Stimulated activated CD8-positive, alpha-beta memory T cell treated with anti-CD3 and anti-CD28 coated beads, Interleukin-4, amount 100 ng/mL, for 4 hours (primary cell): ENCODE measurements at places on chromosomes 6 and 20.

- DNase-seq = peak; percentile 22
These were observed 4.0 kb downstream of the CDKN1A start for GRCh38 chr6:36682328-36683144.

DNA sequence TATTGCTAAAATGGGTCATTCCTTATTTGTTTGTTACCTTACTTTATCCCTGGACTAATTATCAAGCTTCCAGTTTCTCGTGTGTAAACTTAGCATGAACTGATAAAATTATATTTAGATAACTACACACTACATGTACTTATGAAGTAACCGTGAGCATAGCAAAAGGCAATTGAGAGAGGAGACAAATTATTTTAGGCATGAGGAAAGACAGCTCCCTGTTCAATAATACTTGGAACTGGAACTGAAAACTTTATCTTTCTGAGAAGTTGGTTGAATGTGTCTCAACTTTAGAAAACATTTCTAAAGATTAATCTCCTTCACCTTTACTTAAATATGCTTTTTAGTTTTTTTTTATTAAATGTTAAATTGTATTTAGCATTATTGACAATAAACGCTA is 11.4 kb downstream of the CRISP3 start:
- DNase-seq = no peak

DNA sequence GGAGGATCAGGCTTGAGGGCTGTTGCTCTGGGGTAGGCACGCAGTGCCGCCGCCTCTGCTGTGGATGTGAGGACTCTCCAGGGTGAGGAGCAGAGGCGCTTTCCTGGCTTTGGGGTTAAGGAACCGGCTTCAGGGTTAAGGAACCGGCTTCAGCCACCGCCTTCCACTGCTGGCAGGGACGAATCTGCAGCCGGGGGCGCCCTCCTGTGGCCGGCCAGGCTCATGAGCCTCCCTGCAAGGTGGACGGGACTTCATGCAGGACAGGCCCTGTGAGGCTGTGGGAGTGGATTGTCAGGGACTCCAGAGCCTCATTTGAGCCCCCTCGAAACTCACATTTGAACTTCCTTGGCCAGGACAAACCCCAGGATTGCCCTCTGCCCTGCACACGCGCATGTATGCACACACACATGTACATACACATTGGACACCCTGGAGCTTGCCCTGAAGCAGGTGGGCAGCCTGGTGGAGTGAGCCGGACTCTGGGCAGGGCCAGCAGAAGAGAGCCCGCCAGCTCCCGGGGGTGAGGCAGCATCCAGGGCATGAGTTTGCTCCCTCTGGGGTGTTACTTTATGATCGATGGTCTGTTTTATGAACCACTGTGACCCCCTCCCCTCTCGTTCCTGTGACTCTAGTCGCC is 146.9 kb downstream of the PHACTR3 start:
- DNase-seq = no peak

GRCh38 chr6:4319981-4320683 is 184.8 kb upstream of the ECI2 start:
- no peak for DNase-seq

- DNase-seq = no peak
These were observed 699.0 kb downstream of the KHDRBS2 start for GRCh38 chr6:61586934-61587537.

- DNase-seq = no peak
These were observed 21.9 kb upstream of the SCUBE3 start for GRCh38 chr6:35191889-35192288.

GRCh38 chr6:168129292-168130167 is 50.5 kb upstream of the FRMD1 start:
- DNase-seq = no peak

GRCh38 chr6:19024737-19025136 is 637.6 kb downstream of the RNF144B start:
- DNase-seq = no peak

DNA sequence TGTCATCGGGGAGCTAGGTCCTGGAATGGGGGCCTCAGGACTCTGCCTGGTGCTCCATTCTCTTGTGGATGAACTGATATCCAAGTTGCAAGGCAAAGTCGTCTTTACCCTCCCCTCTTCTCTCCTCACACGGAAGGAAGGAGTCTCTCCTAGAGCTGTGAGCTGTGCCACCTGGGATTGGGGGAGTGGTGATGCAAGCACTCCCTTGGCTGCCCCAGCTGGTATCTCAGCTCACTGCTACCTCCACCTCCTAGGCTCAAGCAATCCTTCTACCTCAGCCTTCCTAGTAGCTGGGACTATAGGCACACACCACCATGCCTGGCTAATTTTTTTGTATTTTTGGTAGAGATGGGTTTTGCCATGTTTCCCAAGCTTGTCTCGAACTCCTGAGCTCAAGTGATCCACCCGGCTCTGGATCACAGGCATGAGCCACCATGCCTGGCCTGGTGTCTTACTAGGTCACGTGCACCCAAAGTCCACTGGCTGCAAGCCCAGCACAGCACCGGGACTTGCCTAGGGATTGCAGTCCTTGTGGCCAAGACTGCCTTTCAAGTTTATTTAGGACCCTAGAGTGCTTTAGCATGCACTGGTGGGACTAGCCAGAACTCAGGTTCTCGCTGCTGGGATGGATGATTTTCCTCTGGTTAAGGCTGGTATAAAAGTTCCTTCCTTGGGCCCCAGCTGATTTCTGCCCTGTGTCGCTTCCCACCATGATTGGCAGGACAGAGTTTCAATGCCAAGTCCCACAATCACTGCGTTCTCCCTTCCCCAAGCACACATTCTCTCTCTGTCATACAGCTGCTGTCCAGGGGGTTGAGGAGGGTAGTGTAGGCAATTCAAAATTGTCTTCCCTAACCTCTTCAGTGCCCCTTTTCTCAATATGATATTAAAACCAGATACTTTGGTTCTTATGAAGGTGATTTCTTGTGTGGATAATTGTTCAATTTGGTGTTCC is 33.5 kb downstream of the SMAP1 start:
- DNase-seq = no peak

DNA sequence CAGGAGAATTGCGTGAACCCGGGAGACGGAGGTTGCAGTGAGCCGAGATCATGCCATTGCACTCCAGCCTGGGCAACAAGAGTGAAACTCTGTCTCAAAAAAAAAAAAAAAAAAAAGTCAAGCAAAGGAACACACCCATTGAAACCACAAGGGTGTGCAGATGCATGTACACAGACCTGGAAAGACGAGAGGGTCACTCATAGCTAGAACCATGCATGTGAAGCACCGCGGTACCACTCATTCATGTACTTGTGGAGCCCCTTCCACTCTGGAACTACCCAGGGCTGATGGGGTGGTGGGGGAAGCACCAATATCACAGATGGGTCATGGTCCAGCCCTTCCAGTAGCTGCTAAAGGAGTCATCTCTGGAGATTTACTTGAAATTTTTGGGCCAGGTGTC is 7.4 kb upstream of the TJAP1 start:
- no peak for DNase-seq

- DNase-seq = no peak
These were observed 67.8 kb downstream of the SCAND1 start for GRCh38 chr20:35886537-35886936.

DNA sequence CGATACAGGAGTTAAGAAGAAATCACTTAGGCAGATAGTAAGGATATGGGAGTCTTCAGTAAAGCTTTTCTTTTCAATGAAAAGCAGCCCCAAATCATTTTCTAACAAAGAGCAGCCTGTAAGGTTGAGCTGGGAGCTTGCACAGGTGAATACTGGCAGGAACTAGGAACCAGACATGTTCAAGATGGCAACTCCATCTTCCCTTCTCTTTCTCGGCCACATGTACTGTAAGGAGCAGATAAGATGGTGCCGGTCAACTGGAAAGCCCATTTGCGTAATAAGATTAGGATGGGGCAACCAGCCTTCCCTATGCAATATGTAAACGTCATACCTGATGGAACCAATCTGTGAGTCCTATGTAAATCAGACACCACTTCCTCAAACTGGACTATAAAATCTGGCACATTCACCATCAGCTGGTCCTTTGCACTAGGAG is 46.2 kb upstream of the RNGTT start:
- DNase-seq = no peak

- DNase-seq = no peak
These were observed 84.0 kb downstream of the CHD6 start for GRCh38 chr20:41534170-41534569.

- DNase-seq = no peak
These were observed 60.4 kb downstream of the HAO1 start for GRCh38 chr20:7879883-7880282.

- no peak for DNase-seq
These were observed 66.8 kb upstream of the IYD start for GRCh38 chr6:150301846-150302519.
